ENCODE measurements at places on chromosomes 2 and 18.

- DNase-seq: no peak
These were observed 166.1 kb upstream of the OTX1 start for GRCh38 chr2:62884514-62884913.

GRCh38 chr2:170717991-170718589, 3.0 kb downstream of the SP5 start:
- DNase-seq: no peak

- DNase-seq: no peak
These were observed 34.9 kb upstream of the GPC1 start for GRCh38 chr2:240400371-240401161.

- no peak for DNase-seq
These were observed 59.0 kb downstream of the TMEM247 start for GRCh38 chr2:46538393-46538792.

Data from amniotic stem cell (primary cell).